ENCODE measurements at places on chromosomes 2 and 18. TPM values are rescaled to one million over a fixed set of nuclear protein-coding genes. Genes with fewer than 3 reads are reported as not detected.

The OTOS gene
- total RNA-seq, result not detected

The SAG gene
- not detected for total RNA-seq

The TMEM198 gene
- total RNA-seq, result 1.8 TPM

The CD207 gene
- 0.16 TPM for total RNA-seq

The EVA1A gene
- total RNA-seq, result 2.7 TPM

The NPAS2 gene
- 54.0 TPM for total RNA-seq

The TMEM182 gene
- total RNA-seq, result 135 TPM

The HOXD12 gene
- not detected for total RNA-seq

The SIX3 gene
- total RNA-seq, result not detected

The MPP4 gene
- total RNA-seq, result not detected

The STK11IP gene
- total RNA-seq, result 20.2 TPM

The ALS2 gene
- total RNA-seq, result 36.5 TPM

The COLEC12 gene
- total RNA-seq, result 5.5 TPM

Measured in cardiac septum (tissue), 1 donor.